ENCODE measurements at places on chromosomes 7 and 10. TPM values are rescaled to one million over a fixed set of nuclear protein-coding genes. Genes with fewer than 3 reads are reported as not detected.

The SOSTDC1 gene
- not detected for total RNA-seq

The GIMAP6 gene
- 37.6 TPM for total RNA-seq

DNA sequence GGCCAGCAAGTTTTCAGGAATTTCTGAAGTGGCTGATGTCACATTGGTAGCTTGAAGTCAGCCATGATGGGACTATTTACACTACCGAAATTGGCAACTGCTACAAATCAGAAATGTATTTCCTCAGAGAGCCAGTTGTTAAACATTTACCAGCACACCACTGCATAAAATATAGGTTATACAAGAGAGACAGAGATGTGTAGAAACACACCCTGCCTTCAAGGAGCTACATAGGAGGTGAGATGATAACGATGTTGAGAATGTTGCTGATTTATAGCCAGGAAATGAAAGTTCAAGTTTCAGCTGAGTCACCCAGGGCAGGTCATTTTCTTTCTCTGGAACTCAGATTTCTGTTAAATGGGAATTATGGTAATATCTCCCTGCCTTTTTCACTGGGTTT is 46.0 kb upstream of the TCF7L2 start:
- H3K27ac ChIP-seq = no peak overlapping the region
- peaks cover 5% of the 10 kb centered on the region for H3K4me1 ChIP-seq
- DNase-seq = no peak
- no peak overlapping the region for H3K4me3 ChIP-seq
- H3K27me3 ChIP-seq = no peaks in the 10 kb centered on the region

- H3K4me1 ChIP-seq = peaks cover 3% of the 10 kb centered on the region
- peak overlapping the region; percentile 17 for H3K4me3 ChIP-seq
- no peaks in the 10 kb centered on the region for H3K27me3 ChIP-seq
- no peaks in the 10 kb centered on the region for H3K36me3 ChIP-seq
- H3K27ac ChIP-seq = no peak overlapping the region
These were observed 32.8 kb upstream of the WDFY4 start for GRCh38 chr10:48651839-48652238.
